ENCODE measurements at places on chromosomes 16 and 17.

DNA sequence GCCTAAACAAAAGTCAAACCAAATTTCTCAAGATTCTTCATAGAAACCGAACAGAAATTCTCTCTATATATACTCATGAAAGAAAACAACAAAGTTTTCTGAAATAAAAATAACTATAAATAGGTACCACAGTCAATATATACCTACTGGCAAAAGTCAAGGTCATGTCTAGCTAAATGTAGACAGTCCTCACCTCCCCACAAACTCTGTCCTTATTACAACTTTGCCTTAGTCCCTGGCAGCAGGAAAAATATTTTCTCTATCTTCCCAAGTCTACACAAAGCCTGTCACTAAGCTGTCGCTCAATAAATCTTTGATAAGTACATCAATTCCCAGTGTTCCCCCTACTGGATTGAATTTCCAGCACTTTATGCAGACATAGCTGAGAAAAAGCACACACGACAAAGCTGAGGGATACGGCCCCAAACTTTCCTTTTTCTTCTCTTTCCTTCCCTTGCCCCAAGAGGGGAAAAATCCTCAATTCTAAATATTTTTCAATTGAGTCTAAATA lies 2.7 kb downstream of the CFAP20 start:
- DNase-seq: no peak

GRCh38 chr16:85081038-85081437 lies 31.2 kb downstream of the CIBAR2 start:
- DNase-seq: no peak

GRCh38 chr16:77807-78443 lies at the start of gene MPG:
MPG (plus strand) TSS chr16:78225; CDS start chr16:78310, 85 bp downstream.
- DNase-seq: no peak

- DNase-seq: no peak
Measured at GRCh38 chr17:45775148-45775547, 9.0 kb upstream of the CRHR1 start.

- DNase-seq: no peak
Measured at GRCh38 chr16:4249530-4250308, 7.8 kb upstream of the SRL start.

DNA sequence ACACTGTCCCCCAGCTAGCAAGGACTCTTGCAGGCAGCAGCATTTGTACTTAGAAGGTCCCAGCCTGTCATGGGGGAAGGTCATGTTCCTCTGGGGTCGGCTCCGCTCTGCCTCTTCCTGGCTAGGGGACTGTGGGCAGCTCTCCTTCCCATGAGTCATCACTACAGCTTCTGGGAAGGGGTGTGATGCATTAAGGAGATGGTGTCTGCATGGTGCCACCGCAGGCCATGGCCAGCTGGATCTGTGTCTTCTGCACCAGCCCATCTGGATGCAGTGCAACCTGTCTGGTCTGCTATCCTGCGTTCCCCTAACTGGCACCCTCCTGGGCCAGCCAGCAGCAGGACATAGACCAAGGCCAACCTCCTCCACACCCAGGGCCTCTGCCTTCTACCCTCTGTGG lies 6.3 kb downstream of the STARD3 start:
- no peak for DNase-seq

DNA sequence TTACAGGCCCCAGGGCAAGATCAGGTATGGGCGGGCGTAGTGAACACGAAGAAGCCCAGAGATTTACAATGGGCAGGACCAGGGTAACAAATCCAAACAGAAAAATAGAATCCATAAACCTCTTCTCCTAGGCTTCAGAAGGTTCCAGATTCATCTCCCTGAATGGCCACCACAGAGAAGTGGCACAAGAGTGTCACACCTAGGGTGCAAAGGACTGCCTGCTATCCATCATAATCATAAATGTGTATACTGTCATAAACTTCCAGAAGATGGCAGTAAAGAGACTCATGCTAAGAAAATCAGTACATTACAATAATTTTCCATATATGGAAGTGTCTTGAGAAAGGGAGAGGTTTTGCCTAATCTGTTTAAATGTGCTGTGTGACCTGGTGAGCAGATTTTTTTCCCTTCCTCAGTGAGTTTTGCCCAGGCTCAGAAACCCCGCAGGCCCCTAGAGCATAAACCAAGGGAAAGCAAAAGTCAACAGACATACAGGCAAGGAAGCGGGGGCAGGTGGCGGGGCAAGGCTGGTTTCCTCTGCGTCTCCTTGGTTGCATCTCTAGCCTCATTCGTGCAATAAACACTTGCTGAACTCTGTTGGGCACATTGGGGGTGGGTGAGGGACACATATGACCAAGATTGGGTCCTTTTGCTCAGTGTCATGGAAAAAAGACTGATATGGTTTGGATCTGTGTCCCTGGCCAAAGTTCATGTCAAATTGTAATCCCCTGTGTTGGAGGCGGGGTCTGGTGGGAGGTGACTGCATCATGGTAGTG lies 92.0 kb upstream of the CDH5 start:
- peak; percentile 59 for DNase-seq

- no peak for DNase-seq
Measured at GRCh38 chr16:89593841-89594240, 18.3 kb downstream of the CPNE7 start.

GRCh38 chr17:28572259-28573039 lies 1.1 kb upstream of the PIGS start:
- DNase-seq: no peak

GRCh38 chr16:84302111-84302954 lies 7.7 kb downstream of the WFDC1 start:
- no peak for DNase-seq

DNA sequence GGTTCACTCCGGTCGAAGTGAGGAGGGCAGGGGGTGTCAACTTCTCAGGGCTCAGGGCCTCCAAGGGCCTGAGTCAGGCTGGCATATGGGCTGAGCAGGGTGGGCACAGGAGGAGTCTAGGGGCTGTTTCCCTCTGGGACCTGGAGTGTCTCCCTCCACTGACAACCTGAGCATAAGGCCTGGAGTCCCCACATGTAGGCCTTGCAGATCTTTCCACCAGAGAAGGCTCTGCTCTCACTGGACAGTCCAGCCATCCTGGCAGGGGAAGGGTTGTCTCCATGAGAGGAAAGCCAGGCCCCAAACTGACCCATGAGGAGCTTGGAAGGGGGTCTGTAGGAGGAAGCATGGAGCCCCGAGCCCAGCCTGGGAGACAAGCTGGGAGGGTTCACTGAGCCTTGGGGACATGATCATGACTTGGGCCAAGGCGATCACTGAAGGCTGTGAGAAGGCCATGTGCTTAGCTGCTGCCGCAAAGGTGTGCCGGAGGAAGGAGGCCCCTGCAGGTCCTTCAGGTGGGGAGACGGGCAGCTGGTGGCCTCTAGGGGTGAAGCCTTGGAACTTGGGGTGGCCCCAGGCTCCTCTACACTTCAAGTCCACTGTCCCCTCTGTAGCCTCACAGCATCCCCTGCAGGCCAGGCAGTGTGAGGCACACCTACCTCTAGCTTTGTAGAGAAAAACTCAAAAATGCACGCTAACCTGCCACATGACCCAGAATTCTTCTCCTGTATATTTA lies 9.9 kb downstream of the CMTM2 start:
- peak; percentile 77 for DNase-seq

DNA sequence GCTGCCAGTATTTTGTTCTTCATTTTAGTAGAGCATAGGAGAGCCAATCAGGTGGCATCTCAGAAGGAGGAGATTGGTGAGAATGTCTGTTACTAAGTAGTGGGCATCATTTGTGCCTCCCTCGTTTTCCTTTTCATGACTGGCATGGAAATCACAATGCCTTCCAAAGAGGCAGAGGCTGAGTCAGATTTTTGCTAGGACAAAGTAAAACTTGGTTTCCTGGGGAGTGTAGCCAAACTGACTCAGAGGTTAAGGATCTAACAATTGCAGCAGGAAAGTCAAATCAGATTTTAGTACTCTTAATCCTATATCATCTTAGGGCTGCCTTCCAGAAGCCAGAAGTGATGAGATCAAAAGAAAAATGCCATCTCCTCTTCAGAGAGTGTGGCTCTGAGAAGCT lies 138.7 kb downstream of the ANKFN1 start:
- DNase-seq: no peak

DNA sequence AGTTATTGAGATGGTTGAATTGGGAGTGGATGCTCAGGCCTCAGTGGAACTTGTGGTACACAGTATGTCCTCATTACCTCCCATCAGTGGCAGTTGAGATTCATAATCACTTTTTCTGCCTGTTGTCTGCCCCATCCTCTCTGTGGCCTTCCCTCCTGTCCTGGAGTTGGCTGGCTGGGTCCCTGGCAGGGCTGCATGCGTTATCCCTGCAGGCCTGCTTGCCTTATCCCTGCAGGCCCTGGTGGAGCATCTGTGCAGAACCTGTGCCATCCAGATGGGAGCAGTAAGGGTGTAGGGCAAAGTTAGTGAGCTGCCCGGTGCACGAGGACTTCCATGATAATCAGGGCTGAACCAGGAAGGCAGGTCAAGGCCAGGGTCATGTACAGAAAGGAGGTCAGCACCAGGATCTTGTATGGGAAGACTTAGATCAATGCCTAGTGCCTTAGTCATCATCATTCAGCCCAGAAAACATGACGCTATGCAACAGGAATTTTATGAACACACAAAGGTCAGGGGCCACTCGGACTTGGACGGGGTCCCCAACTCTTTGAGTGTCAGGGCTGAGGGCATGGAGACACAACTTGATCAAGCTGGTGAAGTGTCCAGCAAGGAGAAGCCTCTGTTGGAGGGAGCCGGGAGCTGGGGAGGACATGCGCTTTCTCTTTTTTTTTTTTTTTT lies 47.2 kb downstream of the ABCC1 start:
- no peak for DNase-seq

GRCh38 chr16:28537964-28538732 lies 626 bp downstream of the NUPR1 start:
- DNase-seq: no peak

Measured in Kasumi-1 (cell line).